Chondrocyte (in vitro differentiated cells): ENCODE measurements at places on chromosomes 12 and 14. TPM values are rescaled to one million over a fixed set of nuclear protein-coding genes. Genes with fewer than 3 reads are reported as not detected.

The GDF3 gene
- not detected in 3 replicates for total RNA-seq

The INSM2 gene
- not detected in 3 replicates for total RNA-seq

GRCh38 chr12:109766251-109766778, 52.7 kb downstream of the FAM222A start:
- no peak overlapping the region for H3K27ac ChIP-seq
- H3K36me3 ChIP-seq = peaks cover 3% of the 10 kb centered on the region
- H3K4me1 ChIP-seq = peaks cover 2% of the 10 kb centered on the region

DNA sequence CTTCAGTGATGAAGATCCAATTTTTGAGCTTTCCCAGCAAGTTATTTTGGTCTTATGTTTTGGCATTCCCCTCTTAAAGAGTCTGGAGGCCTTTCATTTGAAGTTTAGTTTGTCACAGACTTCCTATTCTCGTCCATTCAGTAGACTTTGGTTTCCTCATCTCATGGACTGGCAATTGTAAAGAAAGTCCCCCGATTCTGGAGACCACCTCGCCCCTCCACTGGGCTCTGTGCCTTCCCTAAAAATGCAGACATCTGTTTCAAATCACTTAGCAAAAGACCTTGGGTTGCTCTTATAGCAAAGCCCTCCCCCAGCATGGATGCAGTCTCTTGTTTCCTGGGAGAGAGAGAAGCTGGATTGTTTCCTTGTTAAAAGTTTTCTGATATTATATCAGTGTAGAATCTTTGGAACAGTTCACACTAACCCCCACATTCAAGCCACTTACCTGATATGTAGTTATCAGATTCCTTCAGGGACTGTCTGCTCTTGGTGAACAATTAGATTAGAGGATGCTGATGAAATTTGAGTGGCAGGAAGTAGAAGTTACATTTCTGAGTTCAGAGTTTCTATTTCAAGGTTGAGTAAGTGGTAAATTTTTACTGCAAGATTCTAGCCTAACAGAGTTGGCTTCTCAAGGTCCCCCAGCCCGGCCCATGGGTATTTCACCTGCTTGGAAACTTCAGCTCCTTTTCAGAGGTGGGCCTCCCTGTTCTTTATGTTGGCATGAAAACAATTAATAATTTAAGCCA, 56.3 kb downstream of the PLXNC1 start:
- no peaks in the 10 kb centered on the region for H3K27me3 ChIP-seq
- no peak for DNase-seq
- no peaks in the 10 kb centered on the region for H3K36me3 ChIP-seq

- H3K4me3 ChIP-seq = no peak overlapping the region
- no peaks in the 10 kb centered on the region for H3K27me3 ChIP-seq
- peaks cover 2% of the 10 kb centered on the region for H3K36me3 ChIP-seq
- no peak for DNase-seq
- H3K27ac ChIP-seq = no peak overlapping the region
- peaks cover 80% of the 10 kb centered on the region for H3K4me1 ChIP-seq
Observed at GRCh38 chr12:52178984-52179383, 12.8 kb downstream of the KRT80 start.

- no peak overlapping the region for H3K4me3 ChIP-seq
- H3K4me1 ChIP-seq = peaks cover 11% of the 10 kb centered on the region
- H3K36me3 ChIP-seq = no peaks in the 10 kb centered on the region
Observed at GRCh38 chr12:32091696-32092095, 15.0 kb upstream of the BICD1 start.

DNA sequence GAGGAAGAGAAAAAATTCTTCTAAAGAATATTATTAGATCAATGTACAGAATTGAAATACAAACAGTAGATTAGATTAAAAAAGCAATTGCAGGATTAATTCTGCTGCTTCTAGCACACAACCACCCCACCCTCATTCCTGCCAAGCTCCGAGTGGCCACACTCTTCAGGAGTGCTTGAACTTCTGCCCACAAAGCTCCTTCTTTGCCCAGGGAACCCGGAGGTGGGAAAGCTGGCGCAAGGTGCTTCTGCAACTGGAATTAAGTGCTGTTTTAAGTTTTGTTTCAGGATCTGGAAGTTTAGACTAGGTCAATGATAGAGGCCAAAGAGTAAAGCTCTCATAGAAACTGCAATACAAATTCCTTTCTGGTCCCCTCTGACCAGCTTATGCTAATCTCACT, 94.1 kb upstream of the BMP4 start:
- no peaks in the 10 kb centered on the region for H3K36me3 ChIP-seq
- peaks cover 9% of the 10 kb centered on the region for H3K4me1 ChIP-seq
- DNase-seq = no peak

DNA sequence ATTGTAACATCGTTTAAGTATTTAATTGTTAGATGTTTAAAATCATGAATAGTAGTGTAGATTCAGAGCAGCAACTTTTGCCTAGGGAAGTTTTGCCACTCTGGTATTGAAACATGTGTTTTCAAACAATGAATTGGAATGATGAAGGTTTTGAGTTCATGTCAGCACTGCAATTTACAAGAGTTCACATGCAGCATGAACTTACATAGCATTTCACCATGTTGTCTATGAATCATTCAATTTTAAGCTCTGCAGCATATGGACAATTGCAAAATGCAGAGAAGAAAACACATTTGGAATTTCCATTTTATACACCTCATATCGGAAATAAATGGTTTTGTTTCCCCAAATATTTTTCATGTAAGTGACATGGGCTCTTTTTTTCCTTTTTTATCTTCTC, 170.7 kb upstream of the CDKN3 start:
- H3K36me3 ChIP-seq = no peaks in the 10 kb centered on the region
- no peak for DNase-seq
- H3K4me1 ChIP-seq = no peaks in the 10 kb centered on the region
- H3K27me3 ChIP-seq = peaks cover 4% of the 10 kb centered on the region
- no peak overlapping the region for H3K4me3 ChIP-seq
- no peak overlapping the region for H3K27ac ChIP-seq

DNA sequence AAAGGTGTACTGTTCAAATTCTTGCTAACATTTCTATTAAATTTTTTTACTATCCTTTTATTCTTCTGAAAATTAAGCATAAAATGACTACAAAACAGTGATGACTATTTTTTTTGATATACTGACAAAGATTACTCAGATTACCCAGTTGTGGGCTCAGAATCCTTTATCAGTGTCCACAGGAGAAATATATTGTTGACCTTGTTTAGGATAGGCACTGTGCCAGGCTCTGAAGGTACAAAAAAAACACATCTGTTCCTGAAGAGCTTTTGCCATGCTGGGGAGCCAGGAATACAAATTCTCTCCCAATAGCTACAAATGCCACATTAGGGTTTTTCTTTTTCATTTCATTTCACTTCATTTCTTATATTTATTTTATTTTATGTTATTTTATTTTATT, 26.9 kb upstream of the GCH1 start:
- no peak for DNase-seq
- no peaks in the 10 kb centered on the region for H3K4me1 ChIP-seq
- no peak overlapping the region for H3K4me3 ChIP-seq
- no peaks in the 10 kb centered on the region for H3K27me3 ChIP-seq
- H3K36me3 ChIP-seq = no peaks in the 10 kb centered on the region

GRCh38 chr12:38850461-38850860, 54.9 kb downstream of the CPNE8 start:
- no peak overlapping the region for H3K27ac ChIP-seq
- no peaks in the 10 kb centered on the region for H3K27me3 ChIP-seq
- no peak for DNase-seq
- peaks cover 6% of the 10 kb centered on the region for H3K4me1 ChIP-seq
